ENCODE measurements at places on chromosomes 16 and 17.
A peak's percentile ranks its signal among the peaks of the same experiment; 100 is the strongest.

GRCh38 chr16:71927383-71927782, 32.1 kb downstream of the IST1 start:
- peak; percentile 72 for DNase-seq

DNA sequence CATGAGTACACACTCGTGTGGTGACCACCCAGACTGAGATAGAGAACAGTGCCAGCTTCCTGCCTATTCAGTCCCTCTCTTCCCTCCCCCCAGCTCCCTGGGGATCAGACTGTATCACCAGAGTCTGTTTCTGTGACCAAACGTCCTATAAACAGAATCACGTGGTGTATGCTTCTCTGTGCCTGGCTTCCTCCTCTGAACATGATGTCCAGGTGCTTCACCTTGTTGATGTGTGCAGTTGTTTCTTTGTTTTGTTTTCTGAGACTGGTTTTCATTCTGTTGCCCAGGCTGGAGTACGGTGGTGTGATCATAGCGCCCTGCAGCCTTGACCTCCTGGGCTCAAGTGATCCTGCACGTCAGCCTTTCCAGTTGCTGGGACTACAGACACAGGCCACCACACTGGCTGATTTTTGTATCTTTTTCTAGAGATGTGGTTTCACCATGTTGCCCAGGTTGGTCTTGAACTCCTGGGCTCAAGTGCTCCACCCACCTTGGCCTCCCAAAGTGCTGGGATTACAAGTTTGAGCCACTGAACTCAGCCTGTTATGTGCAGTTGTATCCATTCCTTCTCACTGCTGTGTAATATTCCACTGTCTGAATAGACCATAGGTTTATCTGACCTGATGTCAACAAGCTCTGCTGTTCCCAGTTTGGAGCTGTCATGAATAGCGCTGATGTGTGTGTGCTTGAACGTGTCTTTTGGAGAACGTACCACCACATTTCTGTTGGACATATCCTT, 28.9 kb upstream of the PRM1 start:
- DNase-seq, result no peak

GRCh38 chr17:76467809-76468633, 618 bp downstream of the AANAT start:
- DNase-seq, result no peak

DNA sequence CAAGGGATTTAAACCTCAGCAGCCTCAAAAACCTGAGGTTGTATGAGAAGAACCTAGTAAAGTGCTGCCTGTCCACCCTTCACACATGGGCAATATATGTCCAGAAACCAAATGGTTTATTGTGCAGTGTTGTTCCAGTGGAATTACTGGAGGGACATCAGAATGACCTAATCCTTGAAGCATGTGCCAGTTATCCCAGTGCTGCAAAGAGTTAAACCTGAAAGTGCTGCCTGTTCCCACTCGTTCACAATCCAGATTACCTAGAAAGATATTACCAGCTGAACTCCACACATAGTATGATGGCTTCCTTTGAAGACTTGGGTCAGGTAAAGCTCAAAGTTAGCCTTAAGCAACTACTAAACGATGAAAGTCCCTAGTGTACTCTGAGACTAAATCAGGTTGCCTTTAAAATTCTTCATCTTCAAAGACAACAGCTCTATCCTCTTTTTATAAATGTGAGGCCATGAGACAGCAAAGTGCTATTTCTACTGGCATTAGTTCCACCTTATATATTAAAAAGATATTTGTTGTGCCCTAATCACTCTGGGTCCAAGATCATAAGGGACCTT, 133.1 kb downstream of the SNX11 start:
- DNase-seq, result peak; percentile 5

- DNase-seq, result peak; percentile 65
Measured at GRCh38 chr17:56777859-56778258, 55.9 kb downstream of the C17orf67 start.

DNA sequence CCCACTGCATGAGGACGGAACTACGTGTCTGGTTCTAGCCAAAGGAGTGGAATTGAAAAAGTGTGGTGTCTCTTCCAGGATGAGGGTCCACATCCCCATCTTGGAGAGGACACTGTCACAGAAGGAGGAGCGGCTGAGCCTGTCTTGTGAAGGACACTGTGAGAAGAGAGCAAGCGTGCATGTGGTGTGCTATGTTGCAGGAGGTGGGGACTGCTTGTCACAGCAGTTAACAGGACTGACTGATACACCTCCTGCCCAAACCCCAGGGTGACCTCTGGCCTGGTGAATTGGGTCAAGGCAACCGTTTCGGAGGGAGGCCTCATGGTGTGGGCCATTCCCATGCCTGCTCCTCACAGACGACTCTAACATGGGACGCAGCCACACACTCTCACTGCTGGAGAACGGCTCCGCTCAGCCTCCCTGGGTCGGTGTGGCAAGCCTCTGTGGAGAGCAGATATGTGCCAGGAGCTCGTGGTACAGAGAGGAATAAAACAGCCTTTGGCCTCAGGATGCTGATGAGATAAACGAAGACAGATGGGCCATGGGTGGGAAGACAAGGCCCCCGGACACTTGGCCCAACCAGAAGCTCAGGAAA, 56.4 kb upstream of the RBFOX3 start:
- no peak for DNase-seq

DNA sequence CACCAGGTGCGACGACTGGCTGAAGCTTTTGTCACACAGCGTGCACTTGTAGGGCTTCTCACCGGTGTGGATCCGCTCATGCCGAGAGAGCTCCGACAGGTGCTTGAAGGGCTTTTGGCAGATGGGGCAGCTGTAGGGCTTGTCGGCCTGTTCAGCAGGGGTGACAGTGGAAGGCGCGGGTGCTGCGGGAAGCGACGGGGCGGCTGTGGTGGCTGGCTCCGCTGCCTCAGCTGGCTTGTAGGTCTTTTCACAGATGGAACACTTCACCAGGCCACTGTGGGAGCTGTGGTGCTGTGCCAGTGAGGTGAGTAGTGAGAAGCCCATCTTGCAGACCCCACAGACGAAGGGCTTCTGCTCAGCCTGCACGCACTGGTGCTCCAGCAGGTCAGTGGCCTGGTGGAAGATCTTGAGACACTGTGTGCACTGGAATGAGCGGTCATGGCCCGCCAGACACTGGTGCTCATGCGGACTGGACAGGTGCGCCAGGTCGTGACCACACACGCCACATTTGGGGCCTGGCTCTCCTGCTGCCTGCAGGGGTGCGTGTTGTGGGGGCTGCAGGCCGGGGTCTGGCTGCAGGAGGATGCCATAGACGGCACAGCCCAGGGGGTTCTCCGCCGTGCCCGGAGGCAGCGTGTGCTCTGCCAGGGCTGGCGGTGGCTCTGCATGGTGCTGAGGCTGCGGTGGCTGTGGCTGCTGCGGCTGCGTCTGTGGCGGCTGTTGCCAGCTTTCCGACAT, 2.8 kb downstream of the ZNF319 start:
- no peak for DNase-seq

- DNase-seq, result peak; percentile 88
Measured at GRCh38 chr17:5516060-5516792, 29.9 kb downstream of the MIS12 start.

DNA sequence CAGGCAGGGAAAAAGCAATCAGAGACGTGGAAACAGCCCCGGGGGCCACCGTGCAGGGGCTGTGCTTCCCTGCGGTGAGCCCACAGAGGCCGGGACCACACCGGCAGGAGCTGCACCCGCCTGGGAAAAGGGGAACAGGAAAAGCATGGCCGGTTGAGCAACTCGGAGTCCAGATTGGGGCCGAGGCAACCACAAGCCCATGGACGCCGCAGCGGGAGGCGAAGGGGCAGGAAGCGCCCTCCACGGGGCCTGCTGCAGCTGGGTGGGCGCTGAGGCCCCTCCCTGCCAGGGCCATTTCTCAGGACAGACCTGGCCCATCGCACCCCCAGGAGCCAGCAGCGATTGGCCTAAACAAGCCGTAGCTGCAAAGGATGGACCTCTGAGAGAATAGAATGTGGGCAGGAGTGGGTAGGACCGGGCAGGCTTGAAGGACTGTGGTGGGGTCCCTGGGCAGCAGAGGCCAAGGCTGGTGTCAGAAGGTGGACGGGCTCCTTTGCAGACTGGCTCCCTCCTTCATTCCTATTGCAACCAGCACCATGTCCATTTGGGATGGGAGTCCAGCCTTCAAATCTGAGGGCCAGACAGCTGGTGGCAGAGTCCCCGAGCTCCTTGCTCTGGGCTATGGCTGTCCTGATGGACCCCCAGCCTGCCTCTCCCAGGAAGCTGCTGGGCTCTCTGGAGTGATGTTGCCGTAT, 30.4 kb downstream of the COX4I1 start:
- DNase-seq, result no peak

GRCh38 chr17:9247401-9247938, 226.2 kb downstream of the NTN1 start:
- no peak for DNase-seq

DNA sequence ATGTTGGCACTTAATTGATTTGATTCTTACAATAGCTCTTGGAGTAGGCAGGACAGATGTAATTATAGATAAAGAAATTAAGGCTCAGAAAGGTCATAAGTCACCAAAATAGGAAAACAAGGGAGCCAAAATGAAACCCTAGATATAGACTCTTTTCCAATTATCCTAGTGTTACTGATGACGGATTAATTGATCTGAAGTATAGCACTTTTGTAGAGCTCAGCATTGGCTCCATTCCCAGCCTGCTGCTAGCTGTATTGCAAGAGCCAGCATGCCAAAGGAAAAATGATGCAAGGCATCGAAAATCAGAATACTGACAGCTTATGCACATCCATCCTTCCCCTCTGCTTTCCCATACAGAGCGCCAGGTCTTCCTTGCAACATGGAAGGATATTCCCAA, 21.6 kb upstream of the RASL10B start:
- no peak for DNase-seq

GRCh38 chr17:38922538-38923297, 2.7 kb upstream of the LASP1NB start:
- DNase-seq, result peak; percentile 53

DNA sequence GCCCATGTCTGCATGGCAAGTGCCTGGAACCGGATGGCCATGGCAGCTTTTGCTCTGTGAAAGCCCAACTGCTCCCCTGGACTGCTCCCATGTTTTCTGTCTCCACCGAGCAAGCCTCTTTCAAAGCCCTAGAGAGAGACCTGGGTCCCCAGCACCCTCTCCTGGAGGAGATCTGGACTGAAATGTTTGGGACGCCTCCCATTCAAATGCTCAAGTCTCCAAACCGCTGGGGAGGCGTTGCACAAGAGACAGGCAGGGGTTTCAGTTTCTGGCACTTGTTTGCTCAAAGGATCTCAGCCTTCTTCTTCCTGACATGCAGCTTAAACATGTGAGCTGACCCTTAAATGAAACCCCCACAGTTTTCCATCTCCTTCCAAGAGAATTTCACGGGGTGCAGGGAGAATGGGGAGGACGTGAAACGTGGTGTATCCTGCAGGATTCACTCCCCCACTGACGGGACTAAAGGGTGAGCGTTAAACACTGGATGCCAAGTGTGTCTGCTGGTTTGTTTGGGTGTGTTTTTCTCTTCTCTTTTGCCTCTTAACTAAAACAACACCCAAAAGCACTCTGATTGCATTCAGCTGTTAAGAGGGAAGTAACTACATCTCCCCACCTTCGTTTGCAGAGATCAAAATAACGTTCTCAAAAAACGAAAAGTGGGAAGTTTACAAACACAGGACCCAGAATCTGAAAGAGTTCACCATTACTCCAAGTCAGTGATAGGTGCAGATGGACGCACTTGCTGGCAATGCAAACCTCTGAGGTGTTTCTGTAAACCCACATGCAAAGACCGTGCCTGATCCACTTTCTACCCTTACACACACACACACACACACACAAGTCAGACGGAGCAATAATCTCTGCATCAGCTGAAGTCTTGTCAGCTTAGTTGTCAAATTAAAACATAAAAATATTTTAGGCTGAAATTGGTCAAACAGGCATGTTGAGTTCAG, 256.9 kb downstream of the C16orf95 start:
- DNase-seq, result peak; percentile 75

DNA sequence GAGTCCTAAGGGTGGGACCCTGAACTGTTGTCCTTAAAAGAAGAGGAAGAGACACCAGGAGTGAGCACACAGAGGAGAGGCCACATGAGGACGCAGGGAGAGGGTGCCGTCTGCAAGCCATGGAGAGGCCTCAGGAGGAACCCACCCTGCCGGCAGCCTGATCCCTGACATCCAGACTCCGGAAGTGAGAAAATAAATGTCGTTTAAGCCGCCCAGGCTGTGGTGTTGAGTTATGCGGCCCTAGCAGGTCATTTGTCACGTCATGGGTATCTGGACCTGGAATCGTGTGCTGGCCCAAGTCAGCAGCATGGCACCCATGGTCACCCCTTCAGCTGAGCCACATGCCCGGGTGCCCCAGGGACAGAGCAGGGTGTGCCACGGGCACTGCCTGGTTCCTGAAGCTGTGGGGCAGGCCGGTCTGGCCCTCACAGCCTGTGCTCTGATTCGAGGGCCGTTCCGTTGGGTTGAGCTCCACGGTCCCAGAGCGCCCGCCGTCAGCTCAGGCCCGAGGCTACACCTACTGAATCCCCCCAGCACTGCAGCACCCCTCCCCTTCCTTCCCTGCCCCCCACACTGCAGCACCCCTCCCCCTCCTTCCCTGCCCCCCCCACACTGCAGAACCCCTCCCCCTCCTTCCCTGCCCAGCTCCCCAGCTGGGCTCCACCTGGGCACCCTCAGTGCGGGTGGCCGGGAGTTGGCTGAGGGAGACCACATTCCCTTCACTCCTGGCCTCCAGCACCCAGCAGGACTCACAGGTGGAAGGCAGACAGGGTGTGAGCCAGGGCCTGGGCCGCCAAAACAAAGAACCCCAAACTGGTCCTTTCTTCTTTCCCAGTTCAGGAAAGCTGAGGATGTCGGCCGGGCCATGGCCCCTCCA, 2.7 kb upstream of the CCDC57 start:
- DNase-seq, result peak; percentile 80

DNA sequence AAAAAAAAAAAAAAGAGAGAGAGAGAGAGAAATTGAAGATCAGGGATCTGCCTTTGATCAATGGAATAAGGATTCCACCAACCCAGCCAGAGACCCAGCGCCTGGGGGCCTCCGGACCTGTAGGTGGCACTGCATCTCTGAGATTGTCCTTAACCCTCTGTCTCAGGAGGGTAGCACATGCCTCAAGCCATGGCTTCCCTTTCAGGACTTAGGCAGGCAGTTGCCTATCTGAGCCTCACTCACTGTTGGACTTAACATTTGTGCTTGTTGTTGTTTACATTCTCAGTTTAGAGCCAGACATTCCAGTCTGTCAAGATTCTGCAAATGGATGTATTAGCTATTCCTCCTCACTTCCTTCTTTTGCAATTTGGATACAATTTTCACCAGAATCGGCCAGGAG, 5.1 kb upstream of the SCNN1B start:
- no peak for DNase-seq

DNA sequence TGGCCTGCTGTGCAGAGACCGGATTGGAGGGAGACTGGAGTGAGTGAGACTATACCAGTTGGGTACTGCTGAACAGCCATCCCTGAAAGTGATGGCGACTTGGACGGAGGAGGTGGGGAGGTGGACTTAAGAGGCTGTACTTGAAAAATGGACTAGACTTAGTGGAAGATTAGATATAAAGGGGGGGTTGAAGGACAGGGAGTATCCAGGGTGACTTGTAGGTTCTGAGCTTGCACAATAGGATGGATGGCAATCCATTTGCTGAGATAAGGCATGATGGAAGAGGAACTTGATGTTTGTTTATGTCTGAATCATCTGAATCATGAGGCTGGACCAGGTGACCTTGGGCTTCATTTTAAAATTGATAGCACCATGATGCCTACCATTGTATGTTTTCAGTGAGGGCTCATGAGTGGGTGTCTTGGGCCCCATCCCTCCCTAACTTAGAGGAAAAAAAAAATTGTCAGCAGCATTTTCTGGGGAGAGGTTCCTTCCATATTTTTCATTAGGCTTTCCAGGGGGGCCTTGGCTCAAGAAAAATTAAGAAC, 41.2 kb downstream of the PRKCA start:
- no peak for DNase-seq

- DNase-seq, result no peak
Measured at GRCh38 chr17:68851890-68852289, 103.3 kb downstream of the ABCA8 start.

- DNase-seq, result no peak
Measured at GRCh38 chr16:64754279-64754678, 367.6 kb downstream of the CDH11 start.

Data from AG08396 (cell line).